ENCODE measurements at places on chromosomes 7 and 10.

DNA sequence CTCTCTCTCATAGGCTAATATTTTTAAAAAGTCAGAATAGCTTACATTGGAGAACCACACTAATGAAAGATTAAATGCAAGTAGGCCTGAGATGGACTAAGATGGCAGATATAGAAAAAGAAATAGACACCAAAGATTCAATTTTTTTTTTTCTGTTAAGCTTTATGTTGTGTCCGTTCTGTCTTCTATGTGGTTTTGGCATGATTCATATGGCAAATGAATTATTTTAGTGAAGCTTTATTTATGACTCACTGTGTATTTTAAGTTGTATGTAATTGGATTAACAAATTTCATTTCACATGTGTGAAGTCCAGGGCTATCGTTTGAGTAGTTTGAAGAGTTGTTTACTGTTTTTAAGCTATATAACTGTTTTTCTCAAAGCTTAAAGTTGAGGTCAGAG, 214.8 kb downstream of the CAMK1D start:
- no peak for DNase-seq

DNA sequence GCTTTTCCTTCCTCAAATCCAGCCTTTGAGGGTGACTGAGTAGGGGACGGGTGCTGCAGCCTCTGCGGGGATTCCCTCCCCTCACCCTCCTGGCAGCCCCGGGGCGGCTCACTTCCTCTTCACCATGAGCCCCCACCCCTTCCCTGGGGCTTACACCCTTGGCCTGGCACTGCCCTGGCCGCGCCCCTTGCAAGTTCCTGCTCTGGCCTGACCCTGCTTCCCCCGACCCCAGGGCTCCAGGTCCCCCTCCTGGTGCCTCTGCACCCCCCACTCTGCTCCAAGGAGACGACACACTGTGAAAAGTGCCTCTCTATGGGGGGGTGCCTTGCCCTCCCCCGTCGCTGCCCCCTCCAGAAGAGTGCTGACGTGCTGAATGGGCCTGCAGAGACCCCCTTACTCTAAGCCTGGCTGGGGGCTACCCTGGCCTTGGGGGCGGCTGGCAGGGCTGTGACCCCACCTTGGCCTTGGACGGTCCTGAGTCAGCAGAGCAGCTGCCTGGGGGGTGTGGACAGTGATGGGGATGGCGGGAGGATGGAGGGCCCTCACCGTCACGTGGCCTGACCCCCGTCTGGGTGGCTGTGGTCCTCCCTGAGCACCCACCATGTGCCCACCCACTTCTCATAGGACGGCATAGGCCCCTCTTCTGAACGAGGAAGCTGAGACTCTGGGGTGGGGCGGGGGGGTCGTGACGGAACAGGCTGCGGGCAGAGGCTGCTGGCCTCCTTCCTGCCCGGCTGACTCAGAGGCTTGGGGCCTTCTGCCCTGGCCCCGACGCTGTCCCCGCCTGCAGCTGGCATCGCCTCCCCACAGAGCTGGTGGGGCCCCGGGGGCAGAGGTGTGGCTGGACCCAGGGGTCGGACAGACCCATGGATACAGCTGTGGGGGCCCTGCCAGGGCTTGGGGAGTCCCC, 9.8 kb downstream of the LFNG start:
- DNase-seq, result no peak

DNA sequence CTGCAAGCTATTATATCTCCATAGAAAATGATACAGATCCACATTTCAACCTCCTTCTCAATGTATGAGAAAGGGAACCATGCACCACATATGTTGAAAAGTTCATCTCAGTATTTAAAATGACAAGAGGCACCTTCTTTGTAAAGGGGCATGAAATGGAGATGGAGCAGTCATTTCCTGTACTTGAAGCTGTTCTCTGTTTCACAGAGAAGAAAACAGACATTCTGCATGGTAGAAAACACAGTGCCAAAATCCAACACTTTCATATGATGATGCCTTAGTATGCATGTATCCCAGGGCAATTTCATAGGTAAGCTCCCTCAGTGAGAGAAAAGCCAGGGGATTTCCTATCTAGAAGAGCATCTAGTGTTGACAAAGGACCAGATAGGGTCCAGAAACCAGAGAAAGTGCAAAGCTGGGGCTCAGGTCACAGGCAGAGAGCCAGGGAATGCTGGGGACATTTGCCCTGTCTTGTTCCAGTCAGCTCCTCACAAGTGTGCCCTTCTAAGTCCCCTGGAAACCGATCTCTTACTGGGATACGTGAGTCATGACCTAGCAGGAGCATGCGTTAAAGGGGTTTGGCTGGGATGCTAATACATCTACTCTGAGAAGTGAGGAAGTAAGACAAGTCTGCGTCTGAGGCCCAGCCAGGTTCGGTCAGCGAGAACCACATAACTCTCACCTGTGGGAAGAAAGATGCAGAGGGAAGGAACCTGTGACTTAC, 118.7 kb downstream of the ICA1 start:
- no peak for DNase-seq

DNA sequence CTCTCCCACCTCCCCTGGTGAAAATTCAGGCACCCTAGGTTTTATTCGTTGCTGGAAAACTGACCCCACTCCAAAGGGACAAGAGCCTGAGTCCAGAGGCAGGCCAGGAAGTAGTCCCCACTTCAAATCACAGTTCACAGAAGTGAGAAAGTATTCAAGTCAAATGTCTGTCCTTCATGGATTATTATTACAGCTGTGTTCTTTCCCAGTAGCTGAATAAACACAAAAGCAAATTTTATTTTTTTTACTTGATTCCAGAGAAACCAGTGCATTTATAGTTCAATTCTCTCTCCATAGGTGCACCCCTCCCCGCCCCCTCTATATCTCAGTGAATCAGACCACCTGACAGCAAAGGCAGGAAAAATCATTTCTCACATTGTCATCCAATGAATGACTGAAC, 113.8 kb upstream of the COL1A2 start:
- DNase-seq, result no peak

- DNase-seq, result peak; percentile 21
Observed at GRCh38 chr10:124998624-124999291, 56.8 kb downstream of the ZRANB1 start.

DNA sequence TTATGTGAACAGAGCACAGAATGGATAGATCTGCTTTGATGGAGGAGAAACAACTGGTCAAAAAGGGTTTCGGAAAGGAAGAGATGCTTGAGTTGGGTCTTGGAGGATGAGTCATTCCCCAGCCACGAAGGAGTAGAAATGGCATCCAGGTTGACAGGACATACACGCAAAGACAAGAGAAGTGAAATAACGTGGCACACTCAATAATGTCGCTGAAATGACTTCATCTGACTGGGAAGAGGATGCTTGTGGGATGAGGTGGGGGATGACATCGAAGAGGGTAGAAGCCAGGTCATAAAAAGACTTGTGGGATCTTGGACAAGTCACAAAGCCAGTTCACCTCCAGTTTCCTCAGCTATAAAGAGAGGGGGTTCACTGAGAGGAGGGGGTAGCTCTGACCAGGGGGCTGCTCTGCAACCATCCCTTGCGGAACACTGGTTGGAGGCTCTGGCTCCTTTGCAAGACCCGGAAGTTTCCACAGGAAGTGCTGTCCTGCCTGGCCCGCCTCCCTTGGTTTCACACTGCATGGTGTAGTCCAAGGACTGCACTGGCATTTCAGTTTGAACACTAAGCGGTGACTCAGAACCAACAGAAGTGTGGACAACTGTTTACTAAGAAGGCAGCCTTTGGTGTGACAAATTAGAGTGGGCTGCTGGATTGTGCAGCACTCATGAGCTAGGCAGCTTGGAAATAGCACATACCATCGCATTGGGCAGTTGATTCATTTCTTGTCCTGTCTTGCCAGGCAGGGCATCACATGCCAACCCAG, 189.9 kb upstream of the ADO start:
- no peak for DNase-seq

DNA sequence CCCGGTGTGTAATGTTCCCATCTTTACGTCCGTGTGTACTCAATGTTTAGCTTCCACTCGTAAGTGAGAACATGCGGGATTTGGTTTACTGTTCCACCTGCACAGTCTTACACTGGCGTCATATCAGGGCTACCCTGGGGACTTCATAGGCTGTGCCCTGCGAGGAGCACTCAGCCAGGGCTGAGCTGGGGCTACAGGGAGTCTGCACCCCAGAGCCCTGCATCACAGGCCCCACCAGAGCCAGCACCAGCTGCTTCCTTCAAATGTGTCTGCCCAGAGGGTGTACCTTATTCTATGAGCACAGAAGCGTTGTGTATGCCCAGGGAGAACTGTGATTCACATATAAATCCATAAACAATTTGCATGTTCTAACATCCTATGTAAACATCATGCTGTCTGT, 277.1 kb downstream of the TCERG1L start:
- DNase-seq, result no peak

- DNase-seq, result no peak
Observed at GRCh38 chr10:71968553-71969474, 4.6 kb downstream of the CHST3 start.

- DNase-seq, result peak; percentile 55
Observed at GRCh38 chr7:28179120-28180030, 1.2 kb downstream of the JAZF1 start.

GRCh38 chr10:102523250-102524029, 19.7 kb downstream of the SUFU start:
- no peak for DNase-seq

DNA sequence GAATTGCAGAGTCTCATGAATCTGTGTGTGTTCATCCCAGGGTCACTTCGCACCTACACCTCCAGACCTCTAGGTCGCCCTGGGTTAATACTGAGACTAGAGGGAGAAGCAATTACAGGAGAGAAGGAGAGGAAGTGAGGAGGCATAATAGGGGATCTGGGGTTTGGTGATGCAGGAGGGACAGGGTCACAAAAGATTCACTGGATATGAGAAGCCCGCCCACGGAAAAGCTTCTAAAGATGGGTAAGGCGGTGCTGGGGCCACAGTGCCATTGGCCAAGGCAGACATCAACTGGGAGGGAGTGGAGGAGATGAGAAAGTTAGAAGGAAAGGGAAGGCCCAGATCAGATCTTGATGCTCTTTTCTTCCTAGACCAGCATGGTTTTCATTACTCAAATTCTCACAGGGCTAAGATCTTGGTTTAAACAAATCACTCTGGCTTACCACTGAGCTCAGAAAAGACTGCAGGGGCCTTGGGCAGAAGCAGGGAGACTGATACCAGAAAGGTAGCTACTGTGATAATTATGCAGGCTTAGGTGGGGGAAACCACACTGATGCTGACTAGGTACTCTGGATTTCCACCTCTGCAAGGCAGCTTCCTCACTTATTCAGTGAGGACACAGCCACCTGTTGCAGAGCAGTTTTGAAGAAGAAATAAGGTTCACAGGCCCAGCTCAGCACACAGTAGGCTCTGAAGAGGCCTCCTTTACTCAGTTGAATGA, 17.4 kb upstream of the ZNF273 start:
- DNase-seq, result no peak

GRCh38 chr7:123054357-123055133, 59.0 kb upstream of the TAS2R16 start:
- DNase-seq, result no peak

GRCh38 chr10:34687434-34688210, 127.5 kb downstream of the PARD3 start:
- no peak for DNase-seq

GRCh38 chr10:110242511-110242910, 35.1 kb downstream of the MXI1 start:
- DNase-seq, result no peak

- no peak for DNase-seq
Observed at GRCh38 chr7:99971242-99971641, 4.6 kb downstream of the AZGP1 start.

DNA sequence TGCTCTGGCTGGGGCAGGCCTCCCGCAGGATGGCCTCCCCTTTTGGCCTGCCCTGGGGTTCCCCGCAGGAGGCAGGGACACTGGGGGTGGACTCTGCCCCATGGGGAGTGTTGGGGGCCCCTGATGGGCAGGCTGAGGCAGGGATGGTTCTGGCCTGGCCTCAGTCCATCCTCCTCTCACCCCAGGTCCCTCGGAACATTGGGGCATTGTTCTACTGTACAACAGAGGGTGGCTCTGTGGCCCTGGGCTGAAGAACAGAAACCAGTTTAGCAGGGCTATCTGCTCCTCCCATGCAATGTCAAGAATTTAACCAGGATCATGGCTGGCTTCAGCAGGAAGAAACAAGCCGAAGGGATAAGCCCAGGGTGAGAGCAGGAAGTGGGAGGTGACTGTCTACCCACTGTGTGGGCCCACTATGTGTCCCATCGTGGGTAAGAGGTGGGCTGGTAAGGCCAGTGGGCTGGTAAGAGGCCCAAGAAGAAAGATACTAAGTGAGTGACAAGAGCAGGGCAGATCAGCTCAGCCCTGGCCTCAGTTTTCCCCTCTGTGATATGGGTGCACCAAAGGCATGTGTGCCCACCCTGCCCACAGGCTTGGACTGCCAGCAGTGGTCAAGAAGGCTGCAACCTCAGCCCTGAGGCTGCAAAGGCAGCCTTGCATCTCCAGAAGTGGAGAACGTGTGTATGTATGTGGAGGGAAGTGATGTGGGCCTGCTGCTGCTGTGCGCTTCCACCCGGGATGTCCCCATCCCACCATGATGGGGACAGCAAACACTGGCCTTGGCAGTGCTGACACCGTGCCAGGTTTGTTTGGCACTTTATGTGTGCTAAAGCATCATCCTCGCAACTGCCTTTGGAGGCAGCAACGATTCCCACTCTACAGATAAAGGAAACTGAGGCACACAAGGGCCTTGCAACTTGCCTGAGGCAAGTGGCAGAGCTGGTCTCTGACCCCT, 138.9 kb downstream of the SH3PXD2A start:
- DNase-seq, result peak; percentile 80

DNA sequence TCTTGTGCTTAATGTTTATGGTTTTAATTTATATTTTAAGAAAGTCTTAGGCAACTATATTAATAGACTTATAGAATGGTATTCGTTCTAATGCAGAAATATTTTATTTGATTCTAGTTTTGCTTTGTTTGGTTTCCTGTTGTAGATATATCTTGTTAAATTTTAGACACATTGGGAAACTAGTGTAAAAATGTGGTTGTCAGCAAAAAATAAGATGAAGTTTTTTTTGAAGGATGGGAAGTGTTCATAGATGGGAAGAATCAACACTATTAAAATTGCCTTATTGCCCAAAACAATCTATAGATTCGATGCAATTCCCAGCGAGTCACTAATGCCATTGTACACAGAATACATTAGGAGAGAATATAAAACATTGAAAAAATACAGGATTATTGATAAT, 278.9 kb downstream of the ZWINT start:
- DNase-seq, result no peak

DNA sequence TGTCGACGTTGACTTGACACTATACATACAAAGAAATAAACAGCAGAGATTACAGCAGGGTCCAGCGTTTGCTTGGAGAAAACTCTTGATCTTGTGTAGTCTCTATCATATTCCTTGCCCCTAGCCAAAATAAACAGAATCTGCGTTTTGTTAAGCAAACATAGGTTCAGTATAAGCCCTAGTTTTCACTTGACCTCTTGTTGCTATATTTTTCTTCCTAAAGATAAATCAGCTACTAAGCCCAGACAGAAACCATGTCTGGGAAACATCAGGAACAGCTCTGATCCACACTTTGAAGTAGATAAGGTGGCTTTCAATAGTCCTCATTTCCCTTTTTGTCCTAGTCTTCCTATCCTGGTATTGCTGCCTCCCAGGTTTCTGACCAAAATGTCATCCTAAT, 328.2 kb upstream of the MAGI2 start:
- no peak for DNase-seq
